ENCODE measurements at places on chromosomes 11 and 22. TPM values are rescaled to one million over a fixed set of nuclear protein-coding genes. Genes with fewer than 3 reads are reported as not detected.

The PHF21B gene
- total RNA-seq: 8.1 TPM

The ASRGL1 gene
- 23.6 TPM for total RNA-seq

The CNGA4 gene
- 0.31 TPM for total RNA-seq

The NAALADL1 gene
- total RNA-seq: 2.3 TPM

The FOLR1 gene
- not detected for total RNA-seq

The CRACR2B gene
- total RNA-seq: 0.31 TPM

The FBLN1 gene
- total RNA-seq: 22.3 TPM

The HEPHL1 gene
- total RNA-seq: not detected

The CAT gene
- total RNA-seq: 63.3 TPM

The AGBL2 gene
- 0.78 TPM for total RNA-seq

The FREY1 gene
- total RNA-seq: 1.4 TPM

The SLC1A2 gene
- total RNA-seq: 228 TPM

The NXPE4 gene
- not detected for total RNA-seq

The NXPE1 gene
- total RNA-seq: not detected

The CRYAB gene
- 10.3 TPM for total RNA-seq

The ATG2A gene
- 5.5 TPM for total RNA-seq

The OSM gene
- total RNA-seq: 0.31 TPM

The PVALB gene
- 0.62 TPM for total RNA-seq

The SAC3D1 gene
- total RNA-seq: 8.7 TPM

The BRSK2 gene
- 32.8 TPM for total RNA-seq

The C11orf87 gene
- total RNA-seq: 29.8 TPM

The SYT8 gene
- not detected for total RNA-seq

The NRXN2 gene
- total RNA-seq: 219 TPM

The SERPING1 gene
- total RNA-seq: 9.0 TPM

The UBASH3B gene
- total RNA-seq: 23.4 TPM

The PNPLA3 gene
- total RNA-seq: 12.8 TPM

The SESN3 gene
- total RNA-seq: 86.1 TPM

The APOBEC3G gene
- total RNA-seq: 1.9 TPM

The RIBC2 gene
- not detected for total RNA-seq

The TMEM86A gene
- total RNA-seq: 6.9 TPM

The RAB3IL1 gene
- total RNA-seq: 2.3 TPM

The PGM2L1 gene
- 182 TPM for total RNA-seq

The FOLR2 gene
- total RNA-seq: 5.8 TPM

The HTATIP2 gene
- total RNA-seq: 6.1 TPM

The TIMP3 gene
- 11.5 TPM for total RNA-seq

The NNMT gene
- total RNA-seq: not detected
